ENCODE measurements at places on chromosomes 3 and 15.

GRCh38 chr3:168531116-168531515, 435.4 kb upstream of the GOLIM4 start:
- DNase-seq = no peak

- no peak for DNase-seq
These were observed 2.1 kb upstream of the GNB5 start for GRCh38 chr15:52193321-52193720.

GRCh38 chr15:77515613-77516012, 94.9 kb downstream of the HMG20A start:
- no peak for DNase-seq

GRCh38 chr15:101496198-101496986, 6.9 kb upstream of the PCSK6 start:
- no peak for DNase-seq

DNA sequence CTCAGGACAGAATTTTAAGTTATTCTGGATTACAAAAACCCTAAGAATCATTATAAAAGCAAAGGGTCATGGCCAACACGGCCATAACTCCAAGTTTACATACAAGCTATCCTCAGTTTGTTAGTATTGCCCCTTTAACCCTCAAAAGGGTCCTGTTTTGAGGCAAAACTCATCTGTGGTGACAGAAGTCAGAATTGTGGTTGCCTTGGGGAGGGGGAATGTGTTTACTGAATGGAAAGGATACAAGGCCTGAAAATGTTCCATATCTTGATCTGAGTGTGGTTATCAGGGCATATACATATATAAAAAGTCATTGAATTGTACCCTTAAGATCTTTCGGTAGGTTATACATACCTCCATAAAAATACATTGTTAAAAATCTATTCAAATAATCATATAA, 2.1 kb downstream of the SFMBT1 start:
- no peak for DNase-seq

DNA sequence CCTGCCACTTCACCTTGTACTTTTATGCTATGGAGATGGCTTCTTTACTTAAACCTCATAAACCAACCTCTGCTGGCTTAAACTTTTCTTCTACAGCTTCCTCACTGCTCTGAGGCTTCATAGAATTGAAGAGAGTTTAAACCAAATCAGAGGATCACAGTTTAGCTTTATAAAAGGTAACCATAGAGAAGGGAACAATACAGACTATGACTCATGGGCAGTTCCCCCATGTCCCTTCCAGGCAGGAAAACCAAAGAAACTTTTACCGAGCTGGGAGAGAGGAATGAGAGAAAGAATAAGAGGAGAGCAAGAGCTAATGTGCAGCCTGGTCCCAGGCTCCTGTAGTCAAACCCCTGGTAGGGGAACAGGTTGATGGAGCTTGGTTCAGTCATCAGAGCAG, 53.9 kb upstream of the NEDD4 start:
- DNase-seq = no peak

- DNase-seq = no peak
These were observed 43.1 kb upstream of the SLC25A36 start for GRCh38 chr3:140898340-140899180.

DNA sequence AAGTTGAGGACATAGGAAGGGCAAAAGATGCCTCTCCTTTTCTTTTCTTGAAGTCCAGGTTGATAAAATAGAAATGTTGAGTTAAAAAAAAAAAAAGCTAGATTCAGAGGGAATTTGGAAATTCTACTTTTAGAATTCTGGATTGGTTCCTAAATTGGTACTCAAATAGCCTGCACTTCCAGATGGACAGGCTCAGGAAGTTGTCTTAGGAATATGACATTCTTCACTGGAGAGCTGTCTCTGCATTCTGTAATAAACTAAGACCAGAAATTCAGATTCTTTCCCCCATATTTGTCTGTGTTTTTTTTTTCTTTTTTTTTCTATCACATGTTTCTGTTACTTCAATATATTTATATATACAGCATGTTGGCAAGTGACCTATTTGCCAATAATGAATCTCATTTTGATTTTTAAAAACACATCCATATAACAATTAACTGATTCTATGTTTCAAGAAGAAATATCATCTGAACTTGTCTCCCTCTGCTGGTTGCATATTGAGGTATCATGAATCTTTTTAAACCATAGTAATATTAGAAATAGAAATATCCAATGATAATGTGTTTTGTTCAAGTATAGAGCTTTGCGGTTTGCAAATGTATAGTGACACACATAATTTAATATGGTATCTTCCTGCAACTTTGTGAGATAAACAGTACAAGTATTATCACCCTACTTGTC, 8.5 kb upstream of the LSAMP start:
- no peak for DNase-seq

DNA sequence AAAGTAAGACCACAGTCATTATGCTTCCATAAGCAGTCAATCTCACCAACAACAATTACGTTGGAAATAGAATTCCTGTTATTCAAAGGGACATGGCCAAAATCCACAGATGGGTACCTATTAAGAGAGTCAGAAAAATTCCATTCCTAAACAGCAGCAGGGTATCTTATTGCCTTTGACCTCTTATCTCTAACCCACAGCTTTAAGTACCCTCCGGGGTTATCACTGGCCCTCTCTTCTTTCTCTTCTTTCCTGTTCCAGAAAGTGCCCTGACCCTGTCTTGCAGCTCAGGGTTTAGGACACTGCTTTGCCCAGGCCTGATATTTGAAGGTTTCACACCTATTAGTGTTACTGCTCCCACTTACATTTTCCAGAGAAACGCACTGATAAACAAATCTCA, 428.7 kb downstream of the TBC1D5 start:
- DNase-seq = no peak

Data from stimulated activated CD4-positive, alpha-beta T cell treated with anti-CD3 and anti-CD28 coated beads, Interleukin-1b, Interleukin-23, amount 100 ng/mL, for 48 hours (primary cell).